ENCODE measurements at places on chromosomes 11 and 22.

DNA sequence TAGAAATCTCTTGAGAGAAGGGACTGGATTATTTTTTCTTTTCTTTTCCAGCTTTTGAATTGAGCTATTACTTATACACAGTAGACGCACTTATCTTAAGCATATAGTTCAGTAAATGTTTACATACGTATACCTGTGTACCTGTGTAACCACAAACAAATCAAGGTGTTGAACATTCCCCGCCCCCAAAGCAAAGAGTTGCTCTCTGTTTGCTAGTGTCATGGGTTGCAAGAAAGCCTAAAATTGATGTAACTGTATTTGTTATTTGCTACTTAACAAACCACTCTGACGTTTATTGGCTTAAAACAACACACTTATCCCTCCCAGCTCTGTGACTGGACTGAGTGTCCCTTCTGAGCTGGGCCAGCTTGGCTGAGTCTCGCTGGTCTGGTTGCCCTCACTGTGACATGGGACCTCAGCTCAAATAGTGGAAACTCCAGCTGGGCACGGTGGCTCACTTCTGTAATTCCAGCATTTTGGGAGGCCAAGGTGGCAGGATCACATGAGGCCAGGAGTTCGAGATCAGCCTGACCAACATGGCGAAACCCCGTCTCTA lies 25.4 kb upstream of the CABP2 start:
- no peak for DNase-seq

DNA sequence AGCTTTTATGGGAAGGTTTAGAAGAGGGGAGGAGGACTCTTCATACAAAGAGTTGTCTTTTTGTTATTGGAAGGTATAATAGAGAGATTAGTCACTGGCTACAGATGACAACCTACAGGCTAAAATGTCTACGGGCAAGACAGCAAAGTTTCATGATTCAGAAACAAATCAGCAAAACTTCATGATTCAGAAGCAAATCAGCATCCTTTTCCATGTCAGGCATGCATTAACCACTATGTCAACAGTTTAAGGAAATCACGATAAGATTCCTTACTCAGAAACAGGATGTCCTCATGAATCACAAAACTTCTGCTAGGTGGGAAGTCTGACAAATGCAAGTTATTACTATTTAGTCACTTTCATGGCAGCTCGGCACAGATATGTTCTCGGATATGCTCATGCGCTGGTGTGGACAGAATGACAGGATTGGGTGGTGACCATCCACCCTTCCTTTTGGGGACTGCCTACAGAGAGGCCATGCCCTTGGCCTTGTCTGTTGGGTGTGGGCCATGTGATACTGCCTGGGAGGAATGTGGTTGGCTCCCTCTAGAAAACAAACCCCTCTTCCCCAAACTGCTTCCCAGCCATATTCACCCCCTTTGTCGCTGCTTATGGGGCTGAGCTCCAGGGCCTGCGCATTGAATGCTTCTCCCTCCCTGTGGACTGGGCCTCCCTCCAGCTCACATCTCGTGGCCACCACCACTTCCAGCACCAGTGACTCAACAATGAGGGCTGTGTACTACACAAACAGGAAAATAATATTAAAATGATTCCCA lies 10.1 kb downstream of the C11orf91 start:
- DNase-seq = no peak

- no peak for DNase-seq
These were observed 27.2 kb downstream of the ABTB2 start for GRCh38 chr11:34330653-34331052.

GRCh38 chr11:78390809-78391208 lies 26.8 kb downstream of the GAB2 start:
- DNase-seq = no peak

DNA sequence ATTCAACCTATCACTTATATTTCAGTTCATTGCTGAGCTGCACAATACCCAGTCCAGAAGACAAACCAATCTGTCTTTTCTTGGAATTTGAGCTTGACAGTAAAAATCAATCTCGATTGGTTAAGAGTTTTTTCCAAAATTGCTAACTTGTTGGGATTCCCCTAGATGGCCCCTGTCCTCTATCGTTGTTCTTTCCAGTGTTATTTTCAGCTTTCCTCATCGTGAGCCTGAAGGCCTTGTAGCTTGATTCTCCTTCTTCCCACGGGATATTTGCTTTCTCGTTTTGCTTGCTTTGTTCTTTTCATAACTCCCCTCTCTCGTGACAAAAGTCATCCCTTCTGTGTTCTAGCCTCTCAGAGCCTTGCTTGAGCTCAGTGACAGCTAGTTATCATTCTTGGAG lies 3.1 kb downstream of the OR8B8 start:
- no peak for DNase-seq

- DNase-seq = no peak
These were observed 153.2 kb upstream of the E2F8 start for GRCh38 chr11:19393941-19394340.

DNA sequence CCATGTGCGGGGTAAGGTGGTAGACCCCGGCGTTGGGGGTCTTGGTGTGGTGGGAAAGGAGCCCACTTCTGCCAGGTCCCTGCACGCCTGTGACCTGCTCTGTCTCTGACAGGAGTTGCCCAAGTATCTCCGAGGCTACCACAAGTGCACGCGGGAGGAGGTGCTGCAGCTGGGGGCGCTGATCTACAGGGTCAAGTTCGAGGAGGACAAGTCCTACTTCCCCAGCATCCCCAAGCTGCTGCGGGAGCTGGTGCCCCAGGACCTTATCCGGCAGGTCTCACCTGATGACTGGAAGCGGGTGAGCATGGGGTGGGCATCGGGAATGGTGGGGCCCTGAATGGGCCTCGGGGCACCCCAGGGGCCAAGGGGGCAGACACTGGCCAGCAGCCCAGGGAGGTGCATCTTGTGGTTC lies 83.0 kb downstream of the MYO7A start:
- no peak for DNase-seq

Measured in stimulated activated CD8-positive, alpha-beta memory T cell treated with anti-CD3 and anti-CD28 coated beads, Interleukin-4, amount 100 ng/mL, for 4 hours (primary cell).